ENCODE measurements at places on chromosomes 13 and 19. TPM values are rescaled to one million over a fixed set of nuclear protein-coding genes. Genes with fewer than 3 reads are reported as not detected.

Gene CNN2
- total RNA-seq, result 162 TPM

Gene AP1M2
- 2.7 TPM for total RNA-seq

Gene NRTN
- total RNA-seq, result 0.11 TPM

Gene IL11
- total RNA-seq, result 56.5 TPM

Gene CD177
- not detected for total RNA-seq

Gene LYL1
- total RNA-seq, result 0.34 TPM

Gene AMER2
- total RNA-seq, result not detected

Gene PSG6
- total RNA-seq, result not detected

Gene CGB8
- total RNA-seq, result 31.4 TPM
